ENCODE measurements at places on chromosomes 5 and 9.

GRCh38 chr9:7988644-7989280 lies 189.2 kb upstream of the DMAC1 start:
- DNase-seq, result no peak

DNA sequence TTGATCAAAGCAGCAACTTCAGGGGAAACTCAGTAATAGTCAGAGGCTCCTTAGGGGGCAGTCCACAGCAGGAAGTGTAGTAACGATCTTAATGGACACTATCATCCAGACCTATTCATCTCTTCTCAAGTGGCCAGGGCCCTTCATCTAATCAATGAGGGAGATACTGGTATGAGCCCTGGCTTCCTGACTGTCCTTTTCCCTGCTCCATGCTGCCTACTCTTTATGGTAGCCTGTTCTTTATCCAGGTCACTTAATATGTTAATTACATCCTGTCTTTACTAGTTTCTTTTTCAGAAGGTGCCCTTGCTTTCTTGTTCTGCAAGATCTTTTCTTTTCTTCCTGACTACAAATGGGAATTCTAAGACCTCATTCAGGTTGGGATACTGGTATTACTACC lies 197.1 kb downstream of the CAVIN4 start:
- no peak for DNase-seq

- DNase-seq, result no peak
Observed at GRCh38 chr5:110784901-110785300, 46.1 kb downstream of the SLC25A46 start.

DNA sequence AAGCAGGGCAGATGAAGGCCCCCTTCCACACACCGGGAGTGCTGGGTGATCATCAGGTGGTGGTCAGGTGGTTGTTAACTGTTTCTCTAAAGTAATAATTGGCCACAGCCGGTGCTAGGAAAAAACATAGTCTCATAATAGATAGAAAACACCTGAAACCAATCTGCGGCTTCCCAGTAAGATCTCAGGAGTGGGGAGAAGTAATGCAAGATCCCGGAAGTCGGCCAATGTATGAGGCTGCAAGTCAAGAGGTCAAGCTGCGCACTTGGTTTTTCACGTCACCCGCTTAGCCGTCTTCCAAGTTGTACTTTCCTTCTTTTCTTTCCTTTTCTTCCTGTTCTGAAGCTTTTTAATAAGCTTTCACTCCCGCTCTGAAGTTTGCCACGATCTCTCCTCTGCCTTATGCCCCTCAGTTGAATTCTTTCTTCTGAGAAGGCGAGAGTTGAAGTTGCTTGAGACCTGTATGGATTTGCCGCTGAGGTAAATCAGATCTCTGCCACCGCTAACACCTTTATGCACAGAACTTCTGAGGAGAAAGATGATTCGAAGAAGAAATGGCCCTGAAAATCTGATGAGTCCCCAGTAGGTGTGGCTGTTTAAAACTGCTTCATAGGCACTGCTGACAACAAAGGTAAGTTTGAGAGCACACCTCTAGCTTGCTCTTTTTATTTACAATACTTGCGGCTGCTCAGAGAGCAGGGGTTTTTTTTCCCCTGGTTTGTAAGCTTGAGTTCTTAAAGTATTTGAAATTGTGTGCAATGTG lies 406.6 kb downstream of the FAM170A start:
- DNase-seq, result no peak

- DNase-seq, result no peak
Observed at GRCh38 chr5:958701-959571, 49.7 kb upstream of the NKD2 start.

DNA sequence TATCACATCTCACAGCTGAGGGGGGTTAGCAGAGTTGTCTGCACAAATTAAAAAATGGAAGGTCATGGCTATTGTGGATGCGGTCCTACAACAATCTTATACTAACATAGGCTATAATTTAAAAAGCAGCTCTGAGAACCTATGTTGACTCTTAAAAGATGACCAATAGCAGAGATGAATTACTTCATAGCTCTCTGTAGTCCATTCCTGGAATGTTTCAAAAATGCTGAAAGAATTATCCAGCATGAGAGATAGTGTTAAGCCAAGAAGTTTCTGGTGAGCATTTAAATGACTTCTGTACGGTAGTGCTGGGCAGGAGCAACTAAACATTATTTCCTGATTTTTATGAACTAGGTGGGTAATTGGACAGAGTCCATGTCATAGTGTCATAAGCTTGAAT lies 218.2 kb upstream of the NUDT12 start:
- DNase-seq, result no peak

DNA sequence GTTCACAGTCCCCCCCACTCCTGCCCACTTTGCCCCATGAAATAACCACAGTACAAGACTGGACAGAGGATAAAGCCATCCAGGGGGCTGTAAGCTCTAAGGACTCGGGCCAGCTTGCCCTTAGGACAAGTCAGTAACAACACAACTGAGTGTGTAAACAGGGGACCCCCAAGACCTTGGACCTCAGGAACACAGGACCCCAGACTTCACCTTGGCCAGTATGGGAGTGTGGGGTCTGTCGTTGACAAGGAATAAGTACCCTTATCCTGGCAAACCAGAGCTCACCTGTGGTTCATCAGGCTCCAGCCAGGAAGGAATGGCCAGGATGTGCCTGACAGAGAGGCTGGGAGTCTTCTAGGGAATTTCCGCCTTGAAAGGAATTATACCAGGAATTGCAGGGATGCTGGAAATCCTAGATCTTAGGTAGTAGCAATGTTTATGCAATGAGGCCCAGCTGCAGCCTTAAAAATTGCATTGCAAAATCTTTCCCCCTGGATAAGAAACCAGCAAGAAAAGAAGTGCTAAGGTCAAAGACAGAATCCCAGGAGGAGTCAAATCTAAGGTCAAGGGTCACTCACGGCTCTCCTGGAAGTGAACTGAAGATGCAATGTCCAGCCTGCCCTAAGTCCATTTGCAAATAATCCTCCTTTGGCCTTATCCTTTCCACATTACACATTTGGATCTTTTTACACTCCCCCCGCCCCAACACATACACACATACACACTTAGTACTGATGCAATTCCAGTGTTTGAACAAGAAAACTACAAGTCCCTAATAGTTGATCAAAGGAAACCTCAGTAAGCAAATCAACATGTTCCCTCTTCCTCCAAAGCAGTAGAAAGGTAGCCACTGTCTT lies 27.3 kb upstream of the TDRD7 start:
- DNase-seq, result no peak
